Thoracic aorta (tissue), 2 donors: ENCODE measurements at places on chromosomes 2 and 18.

GRCh38 chr18:23228102-23229061 lies 93.1 kb downstream of the CABLES1 start:
- no peak for DNase-seq
- peaks cover 81% of the 10 kb centered on the region for H3K4me1 ChIP-seq
- no peaks in the 10 kb centered on the region for H3K27me3 ChIP-seq
- H3K36me3 ChIP-seq: no peaks in the 10 kb centered on the region

DNA sequence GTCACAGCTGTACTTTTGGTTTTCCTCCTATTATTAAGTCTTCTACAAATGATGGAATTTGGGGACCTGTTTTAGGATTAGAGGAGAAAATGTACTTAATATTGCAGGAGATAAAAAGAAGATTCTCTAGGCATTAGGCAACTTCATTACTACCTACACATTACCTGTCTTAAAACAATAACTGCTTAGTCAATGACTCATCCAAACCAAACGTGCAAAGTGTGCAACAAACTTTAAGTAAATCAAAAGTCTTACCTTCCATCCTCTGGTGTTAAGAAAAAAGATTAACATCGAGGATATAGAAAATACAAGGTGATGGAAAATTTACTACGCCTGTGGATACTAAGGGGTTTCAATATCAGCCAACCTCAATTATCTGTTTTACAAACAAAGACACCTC lies 285.3 kb upstream of the KYNU start:
- H3K4me1 ChIP-seq: no peaks in the 10 kb centered on the region
- no peak overlapping the region for H3K27ac ChIP-seq
- no peaks in the 10 kb centered on the region for H3K36me3 ChIP-seq
- H3K4me3 ChIP-seq: no peak overlapping the region
- no peak for DNase-seq

DNA sequence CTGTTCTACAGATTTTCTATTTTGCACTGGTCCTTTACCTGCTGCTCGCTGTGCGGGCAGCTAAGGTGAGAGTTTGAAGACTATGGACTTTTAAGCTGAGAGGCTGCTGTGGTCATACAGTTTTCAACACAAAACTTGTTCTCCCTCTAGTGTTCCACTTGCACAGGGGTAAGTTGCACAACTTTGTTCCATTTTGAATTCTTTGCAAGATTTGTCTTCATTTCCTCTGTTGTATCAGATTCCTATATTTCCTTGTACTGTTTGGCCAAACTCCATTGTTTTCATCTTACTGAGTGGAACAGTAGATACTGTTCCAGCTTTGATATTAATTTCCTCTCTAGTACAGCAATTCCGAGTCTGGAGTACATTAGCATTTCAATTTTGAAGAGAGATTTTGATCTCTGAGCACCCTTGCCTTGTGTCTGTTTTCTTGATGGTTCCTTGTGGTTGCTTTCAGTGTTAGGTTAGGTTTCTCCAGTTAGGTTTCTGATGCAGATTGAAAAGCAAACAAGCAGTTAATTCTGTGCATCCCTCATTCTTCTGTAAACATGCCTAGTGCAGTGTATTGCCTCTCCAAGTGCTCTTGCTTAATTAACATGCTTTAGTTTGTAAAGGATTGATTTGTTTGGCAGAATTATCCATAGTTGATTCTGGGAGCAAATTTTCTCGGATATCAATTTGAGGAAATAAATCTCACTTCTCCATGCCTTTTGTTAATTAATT lies 188.8 kb downstream of the PTPRM start:
- H3K27me3 ChIP-seq: no peaks in the 10 kb centered on the region
- DNase-seq: no peak
- no peak overlapping the region for H3K27ac ChIP-seq
- H3K4me3 ChIP-seq: no peak overlapping the region
- no peaks in the 10 kb centered on the region for H3K36me3 ChIP-seq

DNA sequence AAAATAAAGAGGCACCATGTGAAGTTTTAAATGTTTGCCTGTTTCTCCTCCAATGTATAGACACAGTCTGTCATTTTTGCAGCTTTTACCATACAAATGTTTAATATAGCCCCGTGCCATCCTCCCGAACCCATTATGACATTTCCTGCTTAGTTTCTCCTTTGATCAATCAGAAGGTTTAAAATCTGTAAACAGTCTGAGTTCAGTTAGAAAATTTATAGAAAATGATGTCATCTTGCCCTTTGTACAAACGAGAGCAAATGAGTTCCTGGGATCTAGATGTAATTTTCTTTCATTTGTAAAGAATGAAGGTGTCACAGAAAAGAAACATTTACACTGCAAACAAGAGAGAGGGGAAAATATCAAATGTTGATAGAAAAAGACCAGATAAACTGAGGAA lies 62.7 kb upstream of the NFU1 start:
- no peak overlapping the region for H3K4me3 ChIP-seq
- no peak for DNase-seq
- no peaks in the 10 kb centered on the region for H3K4me1 ChIP-seq

GRCh38 chr2:203383038-203383437 lies 54.8 kb downstream of the ABI2 start:
- peaks cover 4% of the 10 kb centered on the region for H3K36me3 ChIP-seq
- H3K4me1 ChIP-seq: no peaks in the 10 kb centered on the region
- DNase-seq: no peak
- H3K27me3 ChIP-seq: no peaks in the 10 kb centered on the region
- no peak overlapping the region for H3K27ac ChIP-seq

DNA sequence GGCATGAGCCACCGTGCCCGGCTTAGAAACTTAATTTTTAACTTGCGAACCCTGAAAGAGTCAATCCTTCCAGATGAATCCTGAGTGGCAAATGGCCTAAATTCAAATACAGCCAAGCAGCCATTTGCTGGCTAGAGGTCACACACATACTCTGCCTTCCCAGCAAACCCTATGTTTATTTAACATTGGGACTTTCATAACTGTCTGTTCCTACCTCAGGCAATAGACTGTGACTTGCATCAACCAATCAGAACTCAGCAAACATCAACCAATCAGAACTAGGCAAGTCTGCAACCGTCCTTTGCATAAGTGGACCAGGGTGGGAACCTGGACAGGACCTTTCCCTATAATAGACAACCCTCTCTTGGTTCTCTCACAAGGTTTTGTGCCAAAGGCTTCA lies 127.5 kb downstream of the DTNB start:
- H3K4me1 ChIP-seq: no peaks in the 10 kb centered on the region
- no peak overlapping the region for H3K4me3 ChIP-seq
- DNase-seq: no peak
- no peaks in the 10 kb centered on the region for H3K27me3 ChIP-seq
- H3K27ac ChIP-seq: no peak overlapping the region

DNA sequence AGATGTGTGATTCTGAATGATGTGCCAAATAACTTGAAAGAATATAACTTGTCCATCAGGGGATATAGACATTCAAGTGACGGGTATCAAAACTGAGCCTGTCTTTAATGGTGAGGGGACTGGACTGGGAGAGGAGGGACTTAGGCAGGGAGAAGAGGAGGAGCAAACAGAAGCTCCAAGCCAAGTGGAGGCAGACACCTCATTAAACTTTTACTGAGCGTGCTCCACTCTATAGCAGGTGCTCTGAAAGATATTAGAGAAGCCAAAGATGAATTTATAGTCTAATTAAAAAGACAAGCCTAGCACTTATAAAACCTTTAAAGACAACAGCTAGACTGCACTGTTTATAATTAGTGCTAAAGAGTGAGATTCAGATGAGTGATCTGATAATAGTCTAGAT lies 47.7 kb upstream of the SMAD2 start:
- no peaks in the 10 kb centered on the region for H3K27me3 ChIP-seq
- H3K4me3 ChIP-seq: no peak overlapping the region
- H3K4me1 ChIP-seq: no peaks in the 10 kb centered on the region
- no peak for DNase-seq

DNA sequence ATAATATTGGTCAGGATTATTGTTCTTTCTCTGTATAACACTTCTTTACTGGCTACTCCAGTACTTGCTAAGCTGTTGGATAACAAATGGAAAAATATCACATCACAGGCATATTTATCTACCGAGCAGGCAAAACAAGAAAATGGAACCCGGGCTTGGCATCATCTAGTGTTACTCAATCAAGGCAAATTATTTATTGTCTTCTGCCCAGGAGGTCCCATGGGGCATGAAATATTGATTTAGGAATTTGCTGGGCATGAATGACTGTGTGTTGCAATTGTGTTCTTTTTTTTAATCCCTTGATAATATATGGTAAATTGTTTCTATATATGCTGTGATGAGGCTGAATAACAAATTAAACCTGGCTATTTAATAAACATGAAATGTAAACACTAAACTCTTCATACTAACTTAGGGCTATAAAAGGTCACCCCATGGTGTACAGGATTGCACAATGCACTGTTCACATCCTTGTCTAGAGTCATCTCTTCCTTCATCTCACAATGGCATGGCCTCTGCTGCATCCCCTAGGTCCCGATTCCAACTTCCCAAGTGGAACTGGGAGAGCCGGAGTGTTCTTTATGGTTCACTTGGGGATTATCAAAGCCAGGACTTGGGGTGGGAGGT lies 2.2 kb upstream of the PARD3B start:
- no peak overlapping the region for H3K27ac ChIP-seq
- no peak overlapping the region for H3K4me3 ChIP-seq
- H3K36me3 ChIP-seq: no peaks in the 10 kb centered on the region
- H3K4me1 ChIP-seq: peaks cover 17% of the 10 kb centered on the region

GRCh38 chr2:11525762-11526161 lies 8.1 kb upstream of the GREB1 start:
- no peaks in the 10 kb centered on the region for H3K36me3 ChIP-seq
- H3K27ac ChIP-seq: no peak overlapping the region
- no peaks in the 10 kb centered on the region for H3K27me3 ChIP-seq
- DNase-seq: no peak
- H3K4me1 ChIP-seq: no peaks in the 10 kb centered on the region
- no peak overlapping the region for H3K4me3 ChIP-seq

GRCh38 chr2:15226661-15227060 lies 334.5 kb downstream of the NBAS start:
- no peaks in the 10 kb centered on the region for H3K36me3 ChIP-seq
- H3K4me1 ChIP-seq: no peaks in the 10 kb centered on the region
- no peak for DNase-seq
- no peak overlapping the region for H3K4me3 ChIP-seq
- no peaks in the 10 kb centered on the region for H3K27me3 ChIP-seq
- no peak overlapping the region for H3K27ac ChIP-seq

DNA sequence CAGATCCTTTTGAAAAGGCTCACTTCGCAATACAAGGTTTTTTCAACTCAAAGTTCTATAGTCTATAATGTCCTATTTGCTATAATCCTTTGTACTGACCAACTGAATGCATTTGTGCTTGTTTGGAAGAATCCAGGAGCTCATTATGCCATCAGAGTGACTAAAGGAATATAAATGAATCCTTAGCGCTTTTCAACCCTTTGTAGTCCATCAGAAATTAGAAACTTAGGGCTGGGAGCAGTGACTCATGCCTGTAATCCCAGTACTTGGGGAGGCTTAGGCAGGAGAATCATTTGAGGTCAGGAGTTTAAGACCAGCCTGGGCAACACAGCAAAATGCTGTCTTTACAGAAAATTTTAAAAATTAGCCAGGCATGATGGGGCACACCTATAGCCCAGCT lies 330.2 kb upstream of the CHAC2 start:
- DNase-seq: no peak
- H3K4me1 ChIP-seq: no peaks in the 10 kb centered on the region
- no peaks in the 10 kb centered on the region for H3K36me3 ChIP-seq

DNA sequence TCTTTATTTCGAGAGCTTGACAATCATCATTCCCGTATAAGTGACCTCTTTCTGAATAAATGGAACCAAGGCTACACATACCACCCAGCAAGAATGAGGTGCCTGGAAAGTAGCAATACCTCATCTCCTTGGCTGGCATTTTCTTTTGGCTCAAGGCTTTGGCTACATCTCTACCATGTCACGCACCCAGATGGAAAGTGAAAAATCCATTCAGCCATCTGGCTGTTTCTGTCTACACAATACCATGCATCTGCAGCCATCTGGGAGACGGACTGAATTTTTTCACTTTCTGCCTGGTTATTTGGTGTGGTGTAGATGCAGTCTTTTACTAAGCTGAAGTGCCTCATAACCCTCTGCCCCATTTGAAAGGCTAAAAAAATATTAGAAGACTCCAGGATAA lies 566.9 kb downstream of the BCL11A start:
- H3K4me1 ChIP-seq: no peaks in the 10 kb centered on the region
- H3K36me3 ChIP-seq: no peaks in the 10 kb centered on the region
- H3K4me3 ChIP-seq: no peak overlapping the region
- DNase-seq: no peak
- no peaks in the 10 kb centered on the region for H3K27me3 ChIP-seq

GRCh38 chr2:194223218-194223617 lies 1433.8 kb upstream of the SLC39A10 start:
- H3K36me3 ChIP-seq: no peaks in the 10 kb centered on the region
- no peaks in the 10 kb centered on the region for H3K27me3 ChIP-seq
- no peaks in the 10 kb centered on the region for H3K4me1 ChIP-seq
- H3K27ac ChIP-seq: no peak overlapping the region
- H3K4me3 ChIP-seq: no peak overlapping the region

DNA sequence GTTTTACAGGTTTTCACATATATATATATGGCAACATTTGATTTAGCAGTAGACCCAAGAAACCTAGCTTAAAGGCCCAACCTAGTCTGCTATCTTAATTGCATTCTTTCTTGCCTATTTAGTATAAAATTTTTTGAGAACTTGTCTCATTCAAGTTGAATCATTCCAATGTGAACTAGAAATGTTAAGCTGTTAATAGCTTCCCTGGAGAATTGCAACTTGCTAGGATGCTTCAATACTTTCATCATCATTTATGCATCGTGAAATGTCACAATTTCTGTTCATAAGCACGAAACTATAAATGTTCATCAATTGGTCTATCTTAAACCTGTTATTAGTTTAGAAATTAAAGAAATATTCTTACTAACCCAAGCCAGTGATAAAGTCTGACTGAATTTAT lies 217.6 kb downstream of the BABAM2 start:
- H3K4me3 ChIP-seq: no peak overlapping the region
- H3K27me3 ChIP-seq: no peaks in the 10 kb centered on the region
- no peaks in the 10 kb centered on the region for H3K36me3 ChIP-seq
- DNase-seq: no peak
- no peak overlapping the region for H3K27ac ChIP-seq

- no peak overlapping the region for H3K4me3 ChIP-seq
- H3K4me1 ChIP-seq: no peaks in the 10 kb centered on the region
- no peaks in the 10 kb centered on the region for H3K36me3 ChIP-seq
- no peaks in the 10 kb centered on the region for H3K27me3 ChIP-seq
- no peak for DNase-seq
- H3K27ac ChIP-seq: no peak overlapping the region
Observed at GRCh38 chr2:110971811-110972210, 148.9 kb upstream of the BCL2L11 start.

DNA sequence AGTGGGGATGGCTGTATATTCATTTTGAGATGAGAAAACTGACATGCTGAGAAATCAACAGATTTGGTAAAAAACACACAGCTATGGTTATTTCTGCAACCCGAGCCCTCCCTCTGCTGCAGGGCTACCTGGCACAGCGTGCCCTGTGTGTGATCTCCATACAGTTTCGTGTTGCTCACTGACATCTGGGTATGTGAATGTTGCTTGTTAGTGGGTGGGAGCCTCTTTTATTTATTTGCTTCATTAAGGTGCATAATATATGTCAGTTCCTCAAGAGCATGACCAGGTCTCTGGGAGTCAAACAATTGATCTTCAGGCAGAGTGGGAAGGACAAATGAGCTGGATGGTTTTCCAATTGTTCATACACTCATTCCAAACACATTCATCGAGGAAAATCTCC lies 139.1 kb upstream of the FHL2 start:
- H3K4me3 ChIP-seq: no peak overlapping the region
- H3K27ac ChIP-seq: no peak overlapping the region
- H3K4me1 ChIP-seq: no peaks in the 10 kb centered on the region
- no peaks in the 10 kb centered on the region for H3K36me3 ChIP-seq
- no peak for DNase-seq
